ENCODE measurements at places on chromosomes 5 and 9.

DNA sequence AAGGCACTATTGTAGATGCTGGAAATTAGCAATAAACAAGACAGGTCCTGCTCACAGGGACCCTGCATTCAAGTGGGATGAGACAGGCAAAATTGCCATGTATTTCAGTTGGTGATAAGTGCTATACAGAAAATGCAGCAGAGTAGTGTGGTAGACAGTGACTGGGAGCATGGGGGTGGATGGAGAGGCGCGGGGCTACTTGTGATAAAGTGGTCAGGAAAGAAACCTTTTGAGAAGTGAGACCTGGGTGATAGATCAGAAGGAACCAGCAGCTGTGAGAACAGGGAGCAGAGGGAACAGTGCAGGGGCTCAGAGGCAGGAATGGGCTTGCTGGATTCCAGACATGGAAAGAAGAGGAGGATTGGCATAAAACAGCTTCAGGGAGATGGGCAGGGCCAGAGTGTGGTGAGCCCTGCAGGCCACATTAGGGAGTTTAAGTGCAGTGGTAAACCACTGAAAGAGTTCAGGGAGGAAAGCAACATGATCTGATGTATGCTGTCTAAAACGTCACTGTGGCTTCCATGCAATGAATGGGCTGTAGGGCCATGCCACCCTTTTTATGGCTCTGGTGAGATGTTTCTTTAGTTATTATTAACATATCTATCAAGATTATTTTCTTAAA is 7.3 kb downstream of the CRHBP start:
- no peak for DNase-seq

DNA sequence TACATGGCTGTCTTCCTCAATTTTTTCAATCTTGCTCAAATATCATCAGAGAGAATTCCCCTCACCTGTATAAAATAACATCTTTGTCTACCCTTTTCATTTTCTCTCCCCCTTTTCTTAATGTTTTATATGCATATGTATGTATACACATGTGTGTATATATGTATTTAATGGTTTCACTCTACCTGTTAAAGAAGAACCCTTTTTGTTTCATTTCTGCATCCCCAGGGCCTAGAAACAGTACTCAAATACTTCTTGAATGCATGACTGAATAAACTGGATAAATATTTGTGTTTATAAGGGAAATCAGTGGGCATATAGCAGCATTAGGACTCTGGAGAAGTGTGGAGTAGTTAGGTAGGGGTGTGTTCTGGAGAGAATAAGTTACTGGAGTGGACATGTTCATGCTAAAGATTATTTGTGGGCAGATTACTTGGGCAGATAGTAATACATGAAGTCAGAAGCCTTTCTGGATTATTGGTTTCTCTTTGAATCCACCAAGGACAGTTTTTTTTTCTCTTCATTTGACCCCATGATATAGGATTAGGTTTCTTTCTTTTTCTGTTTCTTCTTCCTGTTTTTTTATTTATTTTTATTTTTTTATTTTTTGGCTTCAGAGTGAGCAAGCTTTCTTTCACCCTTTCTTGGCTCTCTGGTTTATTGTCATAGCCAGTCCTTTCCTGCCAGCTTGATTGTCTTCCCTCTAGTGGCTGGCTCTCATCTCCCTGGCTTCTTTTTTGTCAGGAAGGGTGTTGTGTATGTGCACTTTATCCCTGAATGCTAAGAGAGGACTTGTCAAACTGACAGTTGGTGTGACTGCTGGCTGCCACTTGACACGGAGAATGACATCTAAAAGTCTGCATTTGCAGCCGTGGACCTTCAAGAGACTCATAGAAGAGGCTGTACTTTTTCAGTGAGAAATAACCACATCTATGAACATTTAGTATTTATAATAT is 89.3 kb downstream of the ZCCHC7 start:
- no peak for DNase-seq

DNA sequence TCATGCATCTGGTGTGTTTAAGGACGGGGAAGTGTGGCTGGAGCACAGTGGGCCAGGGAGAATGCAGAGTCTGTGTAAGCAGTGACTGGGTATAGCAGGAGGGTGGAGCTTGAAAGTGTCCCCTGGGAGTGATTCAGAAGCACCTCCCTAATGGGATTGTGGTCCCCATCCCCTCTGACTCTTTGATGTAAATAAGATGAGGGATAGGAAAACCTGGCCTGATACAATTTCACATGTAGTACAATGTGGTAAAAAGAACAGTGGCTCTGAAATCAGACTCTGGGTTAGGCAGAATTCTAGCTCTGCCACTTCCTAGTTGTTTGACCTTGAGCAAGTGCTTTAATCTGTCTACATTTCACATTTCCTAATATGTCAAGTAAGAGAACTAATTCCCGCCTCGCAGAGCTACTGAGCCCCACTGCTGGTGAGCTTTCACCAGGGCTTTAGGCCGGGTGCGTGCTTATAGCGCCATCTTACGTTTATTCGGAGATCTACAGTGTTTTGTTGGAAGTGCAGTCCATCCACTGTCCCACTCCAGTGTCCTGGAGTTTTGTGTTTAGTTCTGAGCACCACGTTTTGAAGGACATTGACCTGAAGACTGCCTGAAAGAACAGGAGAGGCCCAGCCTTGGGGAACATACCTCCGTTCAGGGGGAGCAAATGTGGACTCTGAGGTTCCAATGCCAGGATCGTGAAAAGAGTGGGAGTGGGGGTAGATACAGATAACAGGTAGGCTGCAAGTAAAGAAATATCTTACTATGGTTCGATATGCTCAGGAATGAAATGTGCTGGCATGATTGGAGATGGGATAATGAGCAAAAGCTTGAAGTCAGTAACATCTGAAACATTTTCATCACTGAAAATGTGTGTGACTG is 51.2 kb upstream of the TESK1 start:
- no peak for DNase-seq

DNA sequence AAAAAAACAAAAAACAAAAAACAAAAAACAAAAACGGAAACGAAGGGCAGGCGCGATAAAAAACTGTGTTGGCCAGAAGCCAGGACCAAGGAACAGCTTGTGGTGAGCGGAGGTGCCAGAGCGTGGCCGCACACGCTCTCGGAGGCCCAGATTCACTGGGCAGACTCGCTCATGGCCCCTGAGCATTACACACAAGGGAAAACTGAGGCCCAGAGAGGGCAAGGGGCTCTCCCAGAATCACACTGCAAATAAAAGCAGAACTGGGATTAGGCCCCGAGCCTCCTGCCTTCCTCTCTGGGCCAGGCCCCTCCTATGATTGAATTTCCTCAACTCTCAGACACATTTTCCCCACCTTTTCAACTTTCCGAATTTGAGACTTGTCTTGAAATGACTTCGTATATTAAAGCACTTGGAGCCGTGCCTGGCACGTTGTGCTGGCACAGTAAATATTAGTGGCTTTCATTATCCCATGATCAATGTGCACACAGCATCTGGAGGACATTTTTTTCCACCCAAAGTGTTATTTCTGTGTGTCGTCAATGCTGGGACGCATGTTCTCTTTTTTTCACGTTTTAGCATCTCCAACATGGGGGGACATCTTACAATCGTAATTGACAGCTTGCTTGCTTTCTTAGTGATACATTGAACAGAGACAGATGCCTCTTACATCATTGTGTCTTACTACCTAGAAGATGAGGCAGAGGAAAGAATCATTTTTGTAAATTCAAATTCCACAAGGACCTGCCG is 7.4 kb downstream of the FIBCD1 start:
- DNase-seq, result no peak

DNA sequence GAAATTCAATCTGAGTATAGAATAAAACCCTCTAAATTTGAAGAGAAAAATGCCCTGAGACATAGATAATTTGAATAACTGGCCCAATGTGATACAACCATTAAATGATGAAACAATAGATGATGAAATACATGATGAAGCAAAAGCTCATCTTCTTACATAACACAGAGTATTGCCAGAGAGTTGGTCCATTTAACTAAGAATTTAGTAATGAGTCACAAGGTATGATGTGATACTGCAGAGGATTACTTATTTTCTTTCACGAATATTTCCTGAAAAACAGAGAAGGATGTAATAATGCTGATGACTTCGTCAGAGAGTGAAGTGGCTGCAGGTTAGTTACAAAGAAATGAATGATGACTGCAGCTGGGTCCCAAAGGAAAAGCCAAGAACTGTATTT is 379.3 kb downstream of the CDH12 start:
- DNase-seq, result no peak

- no peak for DNase-seq
Observed at GRCh38 chr5:112436144-112436543, 17.1 kb upstream of the EPB41L4A start.

DNA sequence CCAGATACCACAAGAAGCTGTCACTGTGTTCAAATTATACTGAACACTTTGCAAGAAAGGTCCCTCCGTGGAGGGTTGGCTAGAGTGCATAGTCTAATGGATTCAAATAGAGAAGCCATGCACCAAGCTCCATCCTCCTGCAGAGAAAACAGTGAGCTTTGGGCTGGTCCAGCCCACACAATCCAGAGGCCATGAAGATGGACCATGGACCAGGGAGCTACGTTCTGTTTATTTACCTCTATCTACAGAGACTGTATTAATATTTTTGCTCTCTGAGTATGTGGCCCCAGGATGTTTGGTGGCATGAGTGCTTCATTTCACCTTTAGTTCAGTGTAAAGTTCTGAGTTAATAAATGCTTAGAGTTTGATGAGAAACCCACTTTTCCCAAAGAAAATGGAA is 114.8 kb upstream of the PJA2 start:
- no peak for DNase-seq

GRCh38 chr5:56059854-56060253 is 65.1 kb upstream of the IL6ST start:
- no peak for DNase-seq

- no peak for DNase-seq
Observed at GRCh38 chr5:109111680-109112079, 298.1 kb downstream of the PJA2 start.

GRCh38 chr9:109907810-109908458 is 127.9 kb downstream of the PALM2AKAP2 start:
- DNase-seq, result no peak

GRCh38 chr5:67201897-67202549 is 5.4 kb upstream of the CD180 start:
- no peak for DNase-seq

- no peak for DNase-seq
Observed at GRCh38 chr9:27499451-27499850, 24.6 kb upstream of the IFNK start.

DNA sequence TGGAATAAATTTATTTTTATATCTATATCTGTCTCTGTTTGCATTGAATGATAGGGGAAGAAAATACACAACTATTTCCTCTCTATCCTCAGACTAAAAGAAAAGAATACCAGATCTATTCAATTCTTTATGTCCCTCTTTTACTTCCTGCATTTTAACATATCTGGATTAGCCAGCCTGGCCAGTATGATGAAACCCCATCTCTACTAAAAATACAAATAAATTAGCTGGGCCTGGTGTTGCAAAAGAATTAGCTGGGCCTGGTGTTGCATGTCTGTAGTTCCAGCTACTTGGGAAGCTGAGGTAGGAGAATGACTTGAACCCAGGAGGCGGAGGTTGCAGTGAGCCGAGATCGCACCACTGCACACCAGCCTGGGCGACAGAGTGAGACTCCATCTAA is 182.0 kb downstream of the LURAP1L start:
- DNase-seq, result no peak

GRCh38 chr5:123450640-123451039 is 27.4 kb upstream of the CEP120 start:
- DNase-seq, result no peak

DNA sequence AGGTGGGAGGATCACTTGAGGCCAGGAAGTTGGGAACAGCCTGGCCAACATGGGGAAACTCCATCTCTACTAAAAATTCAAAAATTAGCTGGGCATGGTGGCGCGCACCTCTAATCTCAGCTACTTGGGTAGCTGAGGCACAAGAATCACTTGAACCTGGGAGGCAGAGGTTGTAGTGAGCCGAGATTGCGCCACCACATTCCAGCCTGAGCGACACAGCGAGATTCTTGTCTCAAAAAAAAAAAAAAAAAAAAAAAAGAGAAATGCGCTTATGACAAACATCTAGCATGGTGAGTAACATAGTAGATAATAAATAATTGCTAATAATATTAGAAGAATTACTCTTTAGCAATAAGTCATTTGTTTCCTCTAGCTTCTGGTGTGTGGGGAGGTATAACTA is 25.9 kb downstream of the RUSC2 start:
- no peak for DNase-seq

DNA sequence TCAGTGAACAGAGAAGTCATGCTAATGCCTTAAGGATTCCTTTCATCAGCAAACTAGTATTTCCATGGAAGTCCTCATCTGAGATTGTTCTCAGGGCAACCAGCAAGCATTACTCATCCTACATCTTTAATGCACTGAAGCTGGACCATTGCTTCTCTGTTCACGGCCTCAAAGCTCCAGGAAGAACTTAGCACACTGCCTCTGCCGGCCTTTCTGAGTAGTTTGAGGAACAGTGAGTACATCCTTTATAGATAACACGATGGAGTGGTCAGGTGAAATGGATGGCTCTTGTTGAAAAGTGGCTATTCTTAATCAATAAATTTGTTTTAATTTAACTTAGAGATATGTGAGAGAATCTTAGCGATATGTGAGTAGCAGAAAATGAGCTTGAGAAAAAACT is 35.8 kb downstream of the MEGF10 start:
- no peak for DNase-seq

GRCh38 chr5:157222506-157223230 is 42.0 kb downstream of the ITK start:
- no peak for DNase-seq

DNA sequence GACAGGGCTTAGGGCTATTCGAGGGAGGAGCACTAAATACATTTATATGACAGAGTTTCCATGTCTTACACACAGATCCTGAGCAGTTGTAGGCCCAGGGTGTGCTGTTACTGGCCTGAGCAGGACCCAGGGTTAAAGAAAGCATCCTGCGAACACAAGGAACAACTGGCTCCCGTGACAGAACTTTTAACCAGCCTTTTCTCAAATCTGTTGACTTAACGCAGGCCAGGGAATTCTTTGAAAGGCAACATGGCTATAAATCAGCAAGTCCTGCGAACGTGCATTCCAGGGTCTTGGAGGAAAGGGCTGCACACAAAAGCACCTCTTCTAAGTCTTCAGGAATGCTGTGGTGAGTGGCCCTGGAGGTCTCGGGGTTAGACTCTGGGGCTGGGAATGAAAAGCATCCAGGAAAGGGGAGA is 45.2 kb upstream of the ANKRD55 start:
- DNase-seq, result no peak

DNA sequence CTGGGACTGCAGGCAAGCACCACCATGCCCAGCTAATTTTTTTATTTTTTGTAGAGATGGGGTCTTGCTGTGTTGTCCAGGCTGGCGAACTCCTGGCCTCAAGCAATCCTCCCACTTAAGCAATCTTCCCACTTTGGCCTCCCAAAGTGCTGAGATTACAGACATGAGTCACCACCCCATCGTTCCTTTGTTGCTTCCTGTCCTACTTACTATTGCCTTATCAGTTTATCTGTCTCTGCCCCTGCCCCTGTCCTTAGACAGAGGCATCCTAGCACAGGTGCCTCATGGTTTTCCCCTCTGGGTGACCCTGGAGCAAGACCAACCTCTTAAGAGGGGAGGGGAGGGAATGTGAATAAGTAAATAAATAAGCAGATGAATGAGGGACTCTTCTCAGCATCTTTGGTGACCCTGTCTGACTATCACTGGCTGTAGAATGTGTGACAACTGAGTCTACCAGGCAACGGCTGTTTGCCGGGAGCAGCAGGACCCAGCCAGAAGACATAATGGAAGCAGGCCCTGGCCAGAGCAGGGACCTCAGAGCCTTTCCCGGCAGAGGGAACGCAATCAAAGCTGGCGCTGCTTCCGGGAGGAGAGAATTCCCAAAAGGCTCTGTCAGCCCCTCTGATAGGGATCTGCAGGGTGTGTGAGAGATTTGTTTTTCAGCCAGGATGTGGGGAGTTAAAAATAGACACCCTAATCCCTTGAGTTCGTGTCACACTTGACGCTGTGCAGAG is 43.8 kb upstream of the DAB2IP start:
- no peak for DNase-seq

GRCh38 chr9:124429530-124429867 is 14.3 kb upstream of the PSMB7 start:
- no peak for DNase-seq

Data from activated CD4-positive, CD25-positive, alpha-beta regulatory T cell treated with anti-CD3 and anti-CD28 coated beads, Interleukin-2, amount 50 U/mL, for 72 hours (primary cell).